Bronchial epithelial cell (primary cell): ENCODE measurements at places on chromosomes 3 and 15. TPM values are rescaled to one million over a fixed set of nuclear protein-coding genes. Genes with fewer than 3 reads are reported as not detected.
A peak's percentile ranks its signal among the peaks of the same experiment; 100 is the strongest.

DNA sequence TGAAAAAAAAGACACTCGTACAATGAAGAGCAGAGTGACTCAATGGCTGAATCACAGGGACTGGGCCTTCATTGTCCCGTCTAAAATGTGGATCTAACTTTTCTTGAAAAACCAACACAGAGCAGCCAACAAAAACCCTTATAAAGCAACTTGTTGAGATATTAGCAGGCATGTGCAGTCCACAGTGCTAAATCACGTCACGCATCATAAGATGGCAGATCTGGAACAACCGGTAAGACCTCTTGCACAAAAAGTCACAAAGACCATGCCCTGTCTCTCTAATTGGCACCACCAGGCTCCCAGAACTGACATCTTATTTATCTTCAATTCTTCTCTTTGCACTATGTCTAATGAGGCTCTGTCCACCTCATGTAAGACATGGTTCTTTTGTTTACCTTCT, 177.0 kb downstream of the MAGI1 start:
- DNase-seq, result peak; percentile 18

DNA sequence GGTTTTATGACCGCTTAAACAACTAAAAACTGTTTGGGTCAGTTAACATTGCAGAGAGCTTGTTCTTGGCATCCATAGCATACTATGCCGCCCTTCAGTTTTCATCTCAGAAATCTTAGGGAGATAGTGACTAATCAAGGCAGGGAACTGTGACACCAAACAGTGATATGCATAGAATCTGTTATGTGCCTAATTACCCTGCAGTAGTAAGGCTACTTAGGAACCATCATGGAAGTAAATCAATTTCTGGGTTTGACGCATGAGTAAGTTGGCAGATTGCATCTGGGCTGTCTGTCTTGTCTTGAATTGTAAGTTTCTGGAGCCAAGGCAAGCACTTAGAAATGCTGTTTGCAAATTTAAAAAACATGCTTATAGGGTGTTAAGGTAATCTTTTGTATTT, 22.5 kb downstream of the KCTD6 start:
- DNase-seq, result no peak

DNA sequence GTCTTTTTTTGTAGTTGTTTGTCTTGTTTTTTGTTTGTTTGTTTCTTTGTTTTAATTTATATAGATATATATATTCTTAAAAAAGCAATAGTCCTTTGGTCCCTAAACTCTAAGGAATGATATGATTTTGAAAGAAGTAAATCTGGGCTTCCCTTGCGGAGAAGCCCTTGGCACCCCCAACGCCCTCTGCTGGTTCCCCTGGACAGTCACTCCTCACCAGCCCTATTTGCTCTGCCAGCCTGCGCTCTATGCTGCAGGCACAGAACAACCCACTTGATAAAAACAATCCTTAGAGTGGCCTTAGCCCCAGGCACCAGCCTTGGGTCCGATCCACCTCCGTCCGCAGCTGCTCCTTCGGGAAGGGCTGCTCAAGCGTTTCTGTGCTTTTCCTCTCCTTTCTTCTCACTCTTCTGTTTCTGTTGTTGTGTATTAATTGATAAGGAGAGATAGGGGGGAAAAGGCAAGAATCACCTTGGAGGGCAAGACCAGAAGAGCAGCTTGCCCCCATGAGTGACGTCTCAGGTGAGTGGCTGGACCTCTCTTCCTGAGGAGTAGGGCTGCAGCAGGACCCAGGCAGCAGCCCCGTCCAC, 13.7 kb upstream of the PARP6 start:
- DNase-seq, result peak; percentile 32

- no peak for DNase-seq
Measured at GRCh38 chr3:64444490-64445108, 219.3 kb upstream of the PRICKLE2 start.

DNA sequence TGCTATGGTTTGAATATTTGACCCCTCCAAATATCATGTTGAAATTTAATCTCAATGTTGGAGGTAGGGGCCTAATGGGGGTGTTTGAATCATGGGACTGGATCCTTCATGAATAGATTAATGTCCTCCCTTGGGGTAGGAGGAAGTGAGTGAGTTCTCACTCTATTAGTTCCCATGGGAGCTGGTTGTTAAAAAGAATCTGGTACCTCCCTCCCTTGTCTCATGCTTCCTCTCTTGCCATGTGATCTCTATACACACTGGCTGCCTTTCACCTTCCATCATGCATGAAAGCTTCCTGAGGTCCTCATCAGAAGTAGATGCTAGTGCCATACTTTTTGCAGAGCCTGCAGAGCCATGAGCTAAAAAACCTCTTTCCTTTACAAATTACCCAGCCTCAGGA, 177.7 kb upstream of the MCTP2 start:
- DNase-seq, result no peak

GRCh38 chr15:72184165-72184811, 13.3 kb downstream of the GRAMD2A start:
- no peak for DNase-seq

- DNase-seq, result no peak
Measured at GRCh38 chr3:136075811-136076210, 110.3 kb downstream of the PPP2R3A start.

DNA sequence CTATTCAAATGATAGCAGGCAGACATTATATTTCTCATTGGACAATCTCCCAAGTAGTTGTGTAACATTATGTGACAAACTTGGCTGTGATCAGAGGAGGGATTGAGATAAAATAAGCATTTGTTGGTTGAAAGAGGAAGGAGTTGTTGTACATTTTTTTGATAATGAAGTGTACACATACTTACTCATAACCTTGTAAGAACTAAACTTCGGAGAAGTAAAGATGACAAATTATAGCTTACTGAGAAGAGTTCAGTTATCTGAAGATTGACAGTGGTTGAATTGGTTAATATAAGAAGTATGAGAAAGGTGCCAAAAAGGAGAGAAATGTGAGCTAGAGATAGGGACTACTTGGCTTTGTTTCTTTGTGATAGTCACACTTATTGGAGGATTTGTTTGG, 32.6 kb downstream of the STT3B start:
- peak; percentile 70 for DNase-seq

DNA sequence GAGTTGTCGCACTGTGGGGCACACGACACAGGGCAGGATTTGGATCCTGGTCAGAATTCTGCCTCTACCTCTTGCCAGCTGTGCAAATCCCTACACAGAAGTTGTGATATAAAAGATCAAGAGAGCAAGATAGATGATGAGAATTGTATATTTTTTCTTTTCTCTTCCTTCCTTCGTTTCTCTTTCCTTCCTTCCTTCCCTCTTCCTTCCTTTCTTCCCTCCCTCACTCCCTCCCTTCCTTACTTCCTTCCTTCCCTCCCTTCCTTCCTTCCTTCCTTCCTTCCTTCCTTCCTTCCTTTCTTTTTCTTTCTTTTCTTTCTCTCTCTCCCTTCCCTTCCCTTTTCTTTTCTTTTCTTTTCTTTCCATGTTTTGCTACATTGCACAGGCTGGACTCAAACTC, 12.0 kb upstream of the AHSG start:
- no peak for DNase-seq

DNA sequence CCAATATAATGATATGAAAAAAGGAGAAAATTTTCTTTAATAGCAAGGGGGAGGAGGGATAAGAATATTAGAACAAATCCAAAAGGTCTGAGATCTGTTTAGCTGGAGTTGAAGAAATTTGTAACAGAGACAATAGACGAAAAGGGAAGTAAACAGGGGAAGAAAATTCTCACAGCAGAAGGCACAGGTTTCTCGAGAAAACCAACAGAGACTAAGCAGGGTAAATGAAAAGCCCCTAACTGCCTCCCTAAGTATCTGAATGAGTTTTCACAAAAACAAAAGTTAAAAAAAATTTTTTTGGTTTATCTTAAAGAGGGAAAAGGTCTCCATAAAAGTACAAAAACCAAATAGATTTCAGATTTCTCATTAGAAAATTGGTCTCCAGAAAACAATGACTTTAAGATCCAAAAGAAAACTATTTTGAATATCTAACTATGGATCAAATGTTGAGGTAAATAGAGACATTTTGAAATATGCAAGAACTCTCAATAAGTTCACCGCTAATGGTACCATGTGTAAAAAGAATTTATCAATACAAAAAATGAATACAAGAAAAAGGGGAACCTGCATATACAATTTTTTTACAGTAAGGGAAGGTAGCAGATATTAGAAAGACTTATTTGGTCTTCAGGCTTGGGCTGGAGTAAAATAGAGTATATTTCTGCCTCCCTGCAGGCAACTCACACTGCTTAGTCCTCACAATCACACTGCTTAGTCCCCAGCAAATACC, 23.9 kb upstream of the NEK10 start:
- DNase-seq, result no peak

DNA sequence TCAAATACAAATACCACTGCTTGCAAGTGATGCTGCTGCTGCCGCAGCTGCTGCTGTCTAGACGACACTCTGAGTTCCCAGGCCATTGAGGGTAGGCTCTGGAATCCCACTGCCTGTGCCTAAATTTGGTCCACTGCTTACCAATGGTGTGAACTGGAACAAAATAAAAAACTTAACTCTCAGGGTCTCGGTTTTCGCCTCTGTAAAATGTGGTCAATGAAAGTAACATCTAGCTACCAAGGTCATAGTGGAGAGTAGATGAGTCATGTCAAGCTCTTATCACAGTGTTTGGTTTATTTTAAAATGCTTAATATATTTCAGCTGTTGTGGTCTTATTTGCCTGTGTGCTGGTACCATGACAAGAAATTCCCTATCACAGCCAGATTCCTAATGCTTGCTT, 299.3 kb downstream of the CLSTN2 start:
- DNase-seq, result no peak

- DNase-seq, result no peak
Measured at GRCh38 chr15:38758043-38758442, 193.4 kb upstream of the RASGRP1 start.

The ZNF662 gene
- total RNA-seq, result 1.0 and 1.3 TPM in 2 replicates

The ACTRT3 gene
- total RNA-seq, result 0.64 and 1.1 TPM in 2 replicates

The TBCCD1 gene
- total RNA-seq, result 13.7 and 14.7 TPM in 2 replicates

The CLN6 gene
- total RNA-seq, result 6.1 and 8.2 TPM in 2 replicates
